IPS DF 19.7 (cell line): ENCODE measurements at places on chromosomes 4 and X.

GRCh38 chr4:92634882-92635281, 331.1 kb downstream of the GRID2 start:
- no peak for DNase-seq

DNA sequence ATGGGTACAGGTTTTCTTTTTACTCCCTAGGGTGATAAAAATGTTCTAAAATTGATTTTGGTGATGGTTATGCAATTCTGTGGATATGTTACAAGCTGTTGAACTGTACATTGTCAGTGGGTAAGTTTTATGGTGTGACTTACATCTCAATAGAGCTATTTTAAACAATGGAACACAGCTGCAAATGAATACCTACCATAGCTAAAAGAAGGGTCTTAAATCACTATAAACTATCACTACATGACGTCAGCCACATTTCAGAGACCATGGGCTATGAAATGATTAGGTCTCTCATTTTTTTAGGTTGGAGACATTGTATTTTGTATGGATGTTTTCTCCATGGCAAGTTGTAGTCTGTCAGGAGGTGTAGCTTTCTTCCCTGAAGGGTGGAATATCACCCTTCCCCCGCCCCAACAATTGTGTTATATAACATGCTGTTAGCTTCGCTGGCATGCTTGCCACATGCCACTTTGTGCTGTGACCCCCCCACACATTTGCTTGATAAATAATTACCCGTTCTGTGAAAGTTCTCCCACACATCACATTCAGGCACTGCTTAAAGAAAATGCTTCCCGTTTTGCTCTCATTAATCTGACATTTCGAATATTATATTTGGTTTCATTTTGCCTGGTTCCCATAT, 159.7 kb downstream of the ARHGAP10 start:
- no peak for DNase-seq

- no peak for DNase-seq
Measured at GRCh38 chr4:144518181-144518895, 127.6 kb upstream of the HHIP start.

GRCh38 chrX:113726009-113726408, 857.9 kb upstream of the HTR2C start:
- no peak for DNase-seq

DNA sequence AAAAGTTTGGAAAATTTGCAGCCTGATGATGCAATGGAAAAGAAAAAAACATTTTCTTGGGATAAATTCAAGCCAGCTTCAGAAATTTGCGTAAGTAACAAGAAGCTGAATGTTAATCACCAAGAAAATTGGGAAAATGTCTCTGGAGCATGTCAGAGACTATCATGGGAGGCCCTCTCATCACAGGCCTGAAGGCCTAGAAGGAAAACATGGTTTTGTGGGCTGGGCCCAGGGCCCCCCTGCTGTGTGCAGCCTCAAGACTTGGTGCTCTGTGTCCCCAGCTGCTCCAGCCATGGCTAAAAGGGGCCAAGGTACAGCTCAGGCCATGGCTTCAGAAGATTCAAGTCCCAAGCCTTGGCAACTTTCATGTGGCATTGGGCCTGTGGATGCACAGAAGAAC, 1049.8 kb upstream of the GRIA3 start:
- DNase-seq: no peak

DNA sequence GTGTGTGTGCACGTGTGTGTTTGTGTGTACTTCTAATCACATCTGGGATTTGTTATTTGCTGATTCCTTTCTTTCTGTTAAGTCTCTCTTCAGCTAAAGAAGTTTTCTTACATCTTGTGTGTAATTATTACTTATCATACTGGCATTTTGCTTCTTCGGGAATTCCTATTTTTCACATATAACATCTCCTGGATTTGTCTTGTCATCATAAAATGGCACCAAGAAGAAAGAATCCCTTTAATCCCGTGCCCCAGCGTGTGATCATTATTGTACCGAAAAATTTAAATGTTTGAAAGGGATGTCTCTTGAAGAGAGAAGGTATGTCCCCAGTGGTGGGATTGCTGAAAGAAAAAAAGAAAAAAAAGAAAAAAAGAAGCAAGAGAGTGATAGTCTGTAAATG, 72.3 kb downstream of the ZFX start:
- no peak for DNase-seq

DNA sequence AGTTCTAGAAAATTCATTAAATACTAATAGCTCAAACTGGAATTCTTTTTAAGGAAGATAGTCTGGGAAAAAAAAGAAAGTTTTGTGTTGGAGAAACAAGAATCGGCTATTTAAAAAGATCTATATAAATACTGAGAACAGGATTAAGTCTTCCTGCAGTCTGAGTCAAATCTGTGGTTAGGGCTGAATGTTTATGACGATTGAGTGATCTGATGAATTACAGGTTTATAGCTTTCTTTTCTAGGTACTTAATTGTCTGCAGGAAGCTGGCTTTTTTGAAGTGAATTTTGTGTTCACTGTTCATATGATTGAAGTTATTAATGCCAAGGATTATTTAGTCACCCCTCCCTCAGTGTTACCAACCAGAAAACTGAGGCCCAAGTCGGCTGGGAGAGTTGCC, 42.2 kb downstream of the TLL1 start:
- no peak for DNase-seq

DNA sequence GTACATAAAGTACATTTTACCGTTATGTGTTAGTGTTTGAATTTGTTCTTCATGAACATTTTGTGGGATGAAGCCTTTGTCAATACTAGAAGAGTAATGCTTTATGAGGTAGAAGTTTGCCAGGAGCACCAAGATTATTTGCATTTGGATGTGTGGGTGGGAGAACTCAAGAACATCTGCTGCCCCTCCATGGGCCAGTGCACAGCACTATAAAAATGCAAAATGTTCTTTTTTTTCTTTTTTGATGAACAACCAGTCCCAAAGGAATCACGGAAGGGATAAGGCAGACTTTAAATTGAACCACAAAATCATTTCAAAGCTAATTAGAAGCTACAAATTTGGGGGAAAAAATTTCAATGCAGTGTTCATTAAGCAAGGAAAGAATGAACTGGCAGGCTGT, 300.3 kb upstream of the NWD2 start:
- DNase-seq: no peak

GRCh38 chr4:48588230-48589097, 98.4 kb downstream of the ZAR1 start:
- no peak for DNase-seq

- no peak for DNase-seq
Measured at GRCh38 chr4:152831416-152831815, 51.7 kb downstream of the ARFIP1 start.

DNA sequence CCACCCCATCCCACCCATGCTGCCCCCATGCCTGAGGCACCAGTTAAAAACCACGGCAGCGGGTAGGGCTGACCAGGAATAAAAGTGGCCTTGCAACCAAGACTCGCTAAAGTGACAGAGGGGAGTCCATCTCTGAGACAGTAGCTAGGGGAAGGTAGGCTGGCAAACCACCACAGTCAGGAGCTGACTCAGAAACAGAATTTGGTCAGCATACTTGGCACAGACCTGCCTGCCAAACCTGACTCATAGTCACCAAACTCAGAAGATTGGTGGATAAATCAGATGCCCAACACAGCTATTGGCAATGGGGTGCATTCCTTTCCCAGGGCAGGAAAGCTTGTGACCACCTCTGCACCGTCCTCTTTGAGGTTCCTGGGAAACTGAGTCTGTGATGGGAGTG, 193.8 kb downstream of the BCOR start:
- no peak for DNase-seq

GRCh38 chr4:150240011-150240410, 161.8 kb downstream of the DCLK2 start:
- no peak for DNase-seq

GRCh38 chr4:80322716-80323115, 12.8 kb upstream of the CFAP299 start:
- DNase-seq: no peak

- no peak for DNase-seq
Measured at GRCh38 chr4:140004549-140004895, 149.5 kb downstream of the MAML3 start.

GRCh38 chrX:68999356-68999755, 165.9 kb downstream of the PJA1 start:
- DNase-seq: no peak

DNA sequence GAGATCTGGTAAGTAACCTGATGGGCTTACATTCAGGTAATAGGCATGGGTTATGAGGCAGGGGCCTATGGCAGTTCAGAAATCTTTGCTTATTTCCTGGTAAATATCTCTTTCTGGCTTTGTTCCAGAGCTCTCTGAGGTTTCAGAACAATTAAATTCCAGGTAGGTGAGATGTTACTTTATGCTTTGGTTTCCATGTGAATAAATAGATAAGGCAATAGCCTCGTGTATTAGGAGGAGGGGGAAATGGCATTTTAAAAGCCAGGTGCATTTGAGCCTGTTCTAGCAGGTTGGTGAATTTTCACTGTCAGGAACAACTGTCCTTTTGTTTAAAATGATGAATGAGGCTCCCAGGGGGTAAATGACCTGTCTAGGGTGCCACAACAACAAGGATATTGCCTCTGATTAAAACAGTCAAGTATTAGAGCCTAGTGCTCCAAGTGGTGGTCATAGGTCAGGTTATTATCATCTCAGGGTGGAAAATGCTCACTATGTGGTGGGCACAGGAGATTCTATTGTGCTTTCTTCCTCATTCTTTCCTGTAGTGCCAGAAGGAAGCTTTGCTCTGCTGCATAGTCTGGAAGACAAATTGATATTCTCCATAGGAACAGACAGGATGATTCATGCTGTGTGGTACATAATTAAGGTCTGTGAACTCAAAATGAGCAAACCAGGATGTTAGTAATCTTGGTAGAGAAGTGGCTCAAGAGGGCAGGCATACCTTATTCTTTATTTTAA, 296.2 kb downstream of the INPP4B start:
- DNase-seq: no peak

DNA sequence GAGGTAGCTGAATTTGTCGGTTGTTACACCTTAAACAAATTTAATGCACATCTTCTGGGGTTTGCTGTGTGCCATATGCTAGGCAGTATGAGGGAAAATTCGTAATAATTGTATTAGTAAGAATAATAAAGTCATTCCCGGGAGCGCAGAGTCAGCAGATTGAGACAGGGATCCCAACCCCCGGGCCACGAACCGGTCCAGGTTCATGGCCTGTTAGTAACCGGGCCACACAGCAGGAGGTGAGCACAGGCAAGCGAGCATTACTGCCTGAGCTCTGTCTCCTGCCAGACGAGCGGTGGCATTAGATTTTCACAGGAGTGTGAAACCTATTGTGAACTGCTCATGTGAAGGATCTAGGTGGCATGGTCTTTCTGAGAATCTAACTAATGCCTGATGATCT, 114.9 kb downstream of the PCDH7 start:
- no peak for DNase-seq

GRCh38 chr4:105998171-105999063, 103.1 kb downstream of the NPNT start:
- DNase-seq: no peak

- no peak for DNase-seq
Measured at GRCh38 chr4:184280591-184281071, 63.0 kb upstream of the ENPP6 start.

DNA sequence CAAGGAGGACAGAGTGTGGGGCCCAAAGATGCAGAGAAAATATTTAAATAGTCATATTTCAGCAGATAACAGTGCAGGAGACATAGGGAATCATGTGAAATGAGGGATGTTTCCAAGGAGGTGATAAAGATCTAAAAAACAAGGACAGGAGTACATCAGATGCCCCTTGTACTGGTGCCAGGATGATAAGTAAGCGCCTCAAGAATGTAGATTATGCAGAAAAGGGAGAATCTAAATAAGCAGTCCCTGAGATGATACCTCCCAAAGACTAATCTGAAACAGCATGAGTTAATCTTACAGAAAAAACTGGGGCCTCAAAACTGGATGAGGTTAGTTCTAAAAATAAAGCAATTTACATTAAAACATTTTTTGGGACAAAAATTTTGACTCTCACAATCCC, 136.1 kb upstream of the WDFY3 start:
- no peak for DNase-seq

GRCh38 chr4:135429528-135429927, 1227.9 kb upstream of the PABPC4L start:
- no peak for DNase-seq

DNA sequence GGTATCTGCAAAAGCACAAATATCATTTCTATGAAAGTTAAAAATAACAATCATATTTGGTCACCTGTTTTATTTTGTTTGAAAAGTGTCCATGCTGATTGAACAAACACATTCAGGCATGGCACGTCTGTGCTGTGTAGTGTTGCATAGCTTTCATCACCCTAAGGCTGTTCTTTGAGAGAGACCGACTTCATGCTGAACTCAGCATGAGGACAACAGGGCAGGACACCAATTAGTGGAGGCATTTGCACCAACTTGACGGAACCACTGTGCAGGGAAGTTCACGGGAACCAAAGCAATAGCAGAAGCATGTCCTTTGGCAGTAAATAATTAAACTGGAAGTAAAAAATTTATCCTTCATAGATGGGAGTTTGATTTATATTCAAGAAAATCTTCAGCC, 158.4 kb upstream of the SLC7A11 start:
- no peak for DNase-seq

- DNase-seq: no peak
Measured at GRCh38 chrX:7801711-7802110, 41.3 kb upstream of the VCX start.

DNA sequence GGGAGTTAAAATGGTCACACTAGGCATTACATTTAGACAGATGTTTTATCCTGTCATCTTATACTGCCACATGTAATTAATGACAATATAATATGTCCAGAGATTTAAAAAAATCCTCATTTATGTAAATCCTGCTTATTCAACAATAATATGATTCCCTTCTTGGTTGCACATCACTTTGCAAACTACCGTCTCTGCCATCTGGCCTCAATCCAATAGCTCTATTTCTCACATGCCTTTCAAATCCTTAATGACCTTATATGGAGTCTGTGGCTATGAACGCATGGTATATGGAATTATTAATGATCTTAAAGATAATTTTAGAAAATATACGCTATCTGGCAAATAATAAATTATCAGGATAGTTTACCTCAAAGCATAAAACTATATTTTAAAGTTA, 144.5 kb downstream of the NPNT start:
- no peak for DNase-seq

DNA sequence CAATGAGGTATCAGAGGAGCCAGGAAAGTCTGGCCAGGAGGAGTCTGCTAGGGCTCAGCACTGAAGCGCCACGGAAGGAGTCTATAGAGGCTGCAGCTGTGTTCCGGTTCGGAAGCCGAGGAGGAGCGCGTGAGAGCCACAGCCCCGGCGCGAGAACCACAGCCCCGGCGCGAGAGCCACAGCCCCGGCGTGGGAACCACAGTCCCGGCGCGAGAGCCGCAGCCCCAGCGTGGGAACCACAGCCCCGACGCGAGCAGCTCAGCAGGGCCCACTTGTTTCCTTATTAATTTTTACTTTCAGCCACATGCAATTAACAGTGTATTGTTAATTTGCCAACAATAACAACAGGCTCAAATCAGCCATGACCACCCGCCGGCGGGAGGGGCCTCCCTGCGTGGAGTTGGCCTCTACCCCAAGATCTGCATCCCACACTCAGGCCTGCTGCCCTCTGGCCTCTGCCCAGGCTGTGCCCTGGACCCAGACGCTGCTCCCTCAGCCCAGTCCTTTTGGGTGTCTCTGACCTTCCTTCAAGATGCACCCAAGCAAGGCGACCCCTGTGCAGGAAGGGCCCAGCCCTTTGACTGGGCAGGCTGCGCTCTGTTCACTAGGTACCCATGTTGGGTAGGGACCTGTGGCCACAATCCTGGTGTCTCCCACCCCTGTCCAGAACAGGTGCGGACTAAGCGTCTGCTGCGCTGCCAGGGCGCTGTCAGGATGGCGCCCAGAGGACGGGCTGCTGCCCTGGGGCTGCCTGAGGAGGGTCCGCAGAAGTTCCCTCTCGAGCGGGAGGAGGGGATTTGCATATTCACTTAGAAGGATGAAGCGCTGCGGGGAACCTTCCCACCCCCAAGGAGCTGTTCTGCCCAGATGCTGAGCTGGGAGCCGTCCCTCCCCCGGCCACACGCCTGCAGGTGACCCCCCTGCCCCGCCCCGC, 113.8 kb downstream of the ADRA2C start:
- no peak for DNase-seq
